ENCODE measurements at places on chromosomes 7 and 10. TPM values are rescaled to one million over a fixed set of nuclear protein-coding genes. Genes with fewer than 3 reads are reported as not detected.
A peak's percentile ranks its signal among the peaks of the same experiment; 100 is the strongest.

The INHBA gene
- total RNA-seq = 5.7 TPM

The ENTPD1 gene
- total RNA-seq = 11.3 TPM

- no peaks in the 10 kb centered on the region for H3K36me3 ChIP-seq
- H3K27ac ChIP-seq = no peak overlapping the region
- no peaks in the 10 kb centered on the region for H3K4me1 ChIP-seq
- H3K4me3 ChIP-seq = no peak overlapping the region
- no peaks in the 10 kb centered on the region for H3K27me3 ChIP-seq
- DNase-seq = no peak
These were observed 7.6 kb downstream of the GPNMB start for GRCh38 chr7:23254051-23254681.

DNA sequence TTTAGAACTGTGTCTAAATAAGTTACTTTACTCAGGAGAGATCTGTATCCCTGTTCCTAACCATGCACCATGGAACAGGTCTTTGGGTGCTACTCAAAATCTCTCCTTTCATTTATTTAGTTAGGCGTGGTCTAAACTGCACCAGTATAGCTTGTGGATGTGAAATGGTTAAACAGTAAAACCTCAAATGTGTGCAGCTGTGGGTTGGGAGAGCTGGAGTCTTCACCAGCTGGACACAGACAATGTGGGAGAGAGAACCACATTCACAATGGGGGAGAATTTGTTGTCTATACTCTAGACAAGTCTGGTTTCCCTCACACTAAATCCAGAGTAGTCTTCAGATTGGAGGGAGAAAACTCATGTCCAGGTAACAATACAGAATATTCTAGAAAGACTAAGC is 31.2 kb upstream of the IKZF1 start:
- no peak for DNase-seq
- H3K27me3 ChIP-seq = no peaks in the 10 kb centered on the region
- H3K27ac ChIP-seq = no peak overlapping the region
- H3K4me1 ChIP-seq = no peaks in the 10 kb centered on the region

GRCh38 chr10:30386801-30387588 is 37.9 kb upstream of the MTPAP start:
- no peak overlapping the region for H3K4me3 ChIP-seq
- H3K36me3 ChIP-seq = no peaks in the 10 kb centered on the region
- H3K27ac ChIP-seq = no peak overlapping the region
- H3K27me3 ChIP-seq = no peaks in the 10 kb centered on the region

- H3K27me3 ChIP-seq = no peaks in the 10 kb centered on the region
- no peak overlapping the region for H3K4me3 ChIP-seq
- no peaks in the 10 kb centered on the region for H3K36me3 ChIP-seq
- no peak overlapping the region for H3K27ac ChIP-seq
- no peaks in the 10 kb centered on the region for H3K4me1 ChIP-seq
These were observed 42.3 kb downstream of the COA1 start for GRCh38 chr7:43686991-43687390.

DNA sequence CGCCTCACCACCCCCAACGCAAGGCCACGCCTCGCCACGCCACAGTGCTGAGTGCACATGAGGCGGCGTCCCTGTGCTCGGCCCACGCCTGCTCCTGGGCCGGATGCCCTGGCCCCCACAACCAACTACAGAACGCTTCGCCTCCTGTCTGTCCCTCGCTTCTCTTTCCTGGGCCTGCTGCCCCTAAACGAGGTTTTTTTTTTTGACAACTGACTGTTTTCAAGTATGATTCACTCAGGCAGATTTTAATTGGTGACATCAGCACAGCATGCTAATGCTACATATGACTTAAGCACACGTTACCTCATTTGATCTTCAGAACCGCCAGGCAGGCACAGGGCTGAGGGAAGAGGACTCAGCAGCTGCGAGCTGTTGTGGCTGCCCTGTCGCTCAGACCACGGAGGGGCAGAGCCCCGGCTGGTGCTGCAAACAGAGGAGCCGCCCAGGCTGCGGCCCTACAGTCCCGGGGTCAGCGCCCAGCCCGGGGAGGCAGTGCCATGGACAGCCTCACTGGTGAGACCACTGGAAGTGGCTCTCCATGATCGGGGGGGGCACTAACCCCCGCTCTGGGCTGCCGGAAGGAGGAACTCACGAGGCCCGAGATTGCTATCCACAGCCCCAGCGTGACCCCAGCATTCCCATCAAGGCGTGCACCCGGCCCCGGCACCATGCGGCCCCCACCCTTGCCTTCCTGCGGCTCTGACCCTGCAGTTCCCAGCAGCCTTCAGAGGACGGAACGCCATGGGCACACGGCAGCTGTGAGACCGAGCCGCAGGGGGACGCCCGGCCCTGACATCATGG is 212.8 kb downstream of the MAD1L1 start:
- H3K4me1 ChIP-seq = peaks cover 13% of the 10 kb centered on the region
- H3K27ac ChIP-seq = no peak overlapping the region
- H3K4me3 ChIP-seq = no peak overlapping the region
- DNase-seq = no peak

DNA sequence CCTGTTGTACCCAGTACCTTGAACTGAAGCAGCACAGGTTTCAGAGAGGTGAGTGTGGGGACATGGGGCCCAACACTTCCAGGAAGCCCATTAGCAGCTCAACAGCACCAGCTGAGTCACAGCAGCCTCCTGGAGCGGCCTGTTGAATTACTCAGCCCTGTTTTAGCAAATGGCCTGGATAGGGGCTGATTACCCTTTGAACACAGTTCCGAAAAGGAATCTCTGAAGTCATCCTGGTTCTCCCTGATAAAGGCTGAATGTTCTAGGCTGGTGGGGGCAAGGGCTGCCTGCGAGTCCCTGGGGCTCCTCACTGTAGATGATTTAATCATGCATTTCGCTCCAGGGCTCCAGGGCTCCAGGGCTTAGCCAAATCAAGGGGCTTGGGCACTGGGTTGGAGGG is 287.5 kb downstream of the GRID1 start:
- no peaks in the 10 kb centered on the region for H3K4me1 ChIP-seq
- no peaks in the 10 kb centered on the region for H3K36me3 ChIP-seq
- no peaks in the 10 kb centered on the region for H3K27me3 ChIP-seq
- H3K27ac ChIP-seq = no peak overlapping the region
- no peak overlapping the region for H3K4me3 ChIP-seq

DNA sequence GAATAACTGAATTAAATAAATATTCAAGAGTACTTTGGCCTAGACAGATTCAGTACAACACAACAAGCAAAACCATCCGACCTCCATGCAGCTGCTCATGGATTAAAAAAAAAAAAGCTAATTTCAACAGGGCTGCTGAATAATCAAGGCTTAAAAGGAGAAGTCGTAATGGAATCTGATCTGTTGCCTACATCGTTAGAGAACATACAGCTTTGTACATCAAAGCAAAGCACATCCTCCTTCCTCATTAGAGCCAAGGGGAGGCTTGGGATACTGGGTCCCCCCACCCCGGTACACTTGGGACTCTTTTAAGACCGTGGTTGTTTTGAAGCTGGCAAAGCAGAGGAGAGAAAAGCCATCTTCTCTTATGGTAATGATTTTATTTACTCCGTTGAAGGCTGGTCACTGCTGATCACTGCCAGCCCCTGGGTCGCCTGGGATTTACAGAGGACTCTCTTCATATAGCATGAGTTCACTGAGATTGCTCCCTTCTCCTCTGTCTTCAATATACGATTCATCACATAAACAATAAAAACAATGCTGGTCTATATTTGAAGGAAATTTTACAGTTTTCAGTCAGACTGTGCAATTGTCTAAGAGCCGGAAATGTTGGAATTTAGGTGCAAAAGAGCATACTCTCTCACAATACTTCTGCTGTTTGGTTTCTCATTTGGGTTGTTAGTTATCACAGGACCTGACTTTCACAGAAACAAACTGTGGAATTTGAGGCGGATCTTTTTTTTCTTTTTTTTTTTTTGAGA is 148.8 kb downstream of the FAM107B start:
- no peak overlapping the region for H3K4me3 ChIP-seq
- H3K4me1 ChIP-seq = no peaks in the 10 kb centered on the region
- H3K27ac ChIP-seq = no peak overlapping the region
- DNase-seq = no peak
- H3K36me3 ChIP-seq = no peaks in the 10 kb centered on the region

DNA sequence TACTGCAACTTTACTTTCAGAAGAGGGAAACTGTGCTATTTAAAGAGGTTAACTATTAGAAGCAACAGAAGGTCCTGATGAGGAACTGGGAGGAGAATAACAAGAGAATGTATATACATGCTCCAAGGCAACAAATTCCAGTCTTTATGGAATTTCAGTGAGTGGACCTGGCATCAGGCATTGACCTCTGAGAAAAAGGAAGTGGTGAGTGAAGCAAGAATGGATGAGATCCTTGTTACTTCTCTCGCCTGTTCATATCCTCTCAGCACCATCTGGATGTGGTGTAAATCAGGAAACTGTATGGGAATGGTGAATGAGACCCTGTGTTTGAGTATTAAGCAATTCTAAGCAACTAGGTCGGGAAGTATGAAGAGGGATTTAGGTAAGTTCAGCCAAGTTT is 30.3 kb upstream of the KBTBD2 start:
- no peak overlapping the region for H3K4me3 ChIP-seq
- no peaks in the 10 kb centered on the region for H3K27me3 ChIP-seq
- H3K4me1 ChIP-seq = no peaks in the 10 kb centered on the region
- H3K27ac ChIP-seq = no peak overlapping the region

- H3K4me1 ChIP-seq = no peaks in the 10 kb centered on the region
- DNase-seq = peak; percentile 89
- no peak overlapping the region for H3K4me3 ChIP-seq
These were observed 453.1 kb downstream of the SORCS1 start for GRCh38 chr10:106711313-106711906.

DNA sequence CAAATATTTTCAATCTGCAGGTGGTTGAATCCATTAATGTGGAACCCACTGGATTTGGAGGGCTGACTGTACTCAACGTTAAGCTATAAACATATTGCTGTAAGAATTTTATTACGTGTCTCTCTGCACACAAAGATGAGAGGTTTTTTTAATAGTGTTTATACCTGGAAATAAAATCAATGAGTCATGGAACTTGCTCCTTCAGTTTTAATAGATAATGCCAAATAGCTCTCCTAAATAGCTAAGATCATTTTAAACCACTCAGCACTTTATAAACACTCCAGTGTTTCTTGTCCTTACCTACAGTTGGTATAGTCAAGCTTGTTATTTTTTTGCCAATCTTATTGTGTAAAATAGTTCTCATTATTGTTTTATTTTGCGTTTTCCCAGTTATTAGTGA is 455.6 kb upstream of the FZD8 start:
- no peaks in the 10 kb centered on the region for H3K4me1 ChIP-seq
- DNase-seq = no peak
- H3K27me3 ChIP-seq = no peaks in the 10 kb centered on the region

DNA sequence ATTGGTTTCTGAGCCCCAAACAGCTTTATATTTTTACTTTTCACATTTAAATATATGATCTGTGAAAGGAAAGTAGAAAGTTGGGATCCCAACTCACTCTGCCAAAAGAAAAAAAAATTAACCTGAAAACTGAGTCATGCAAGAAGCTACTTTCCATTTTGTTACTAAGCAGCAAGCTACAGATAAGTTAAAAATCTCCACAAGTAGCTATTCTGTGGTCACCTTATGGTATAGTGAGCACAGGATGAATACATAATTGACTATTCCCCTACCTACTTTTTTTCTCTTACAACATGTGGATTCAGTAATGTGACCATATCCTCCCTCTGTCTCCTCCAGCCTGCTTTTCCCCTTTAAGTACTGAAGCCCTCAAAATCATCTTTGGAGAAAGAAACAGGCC is 30.3 kb upstream of the CREB3L2 start:
- no peak overlapping the region for H3K27ac ChIP-seq
- DNase-seq = no peak
- H3K36me3 ChIP-seq = no peaks in the 10 kb centered on the region
- H3K4me3 ChIP-seq = no peak overlapping the region
- no peaks in the 10 kb centered on the region for H3K4me1 ChIP-seq

DNA sequence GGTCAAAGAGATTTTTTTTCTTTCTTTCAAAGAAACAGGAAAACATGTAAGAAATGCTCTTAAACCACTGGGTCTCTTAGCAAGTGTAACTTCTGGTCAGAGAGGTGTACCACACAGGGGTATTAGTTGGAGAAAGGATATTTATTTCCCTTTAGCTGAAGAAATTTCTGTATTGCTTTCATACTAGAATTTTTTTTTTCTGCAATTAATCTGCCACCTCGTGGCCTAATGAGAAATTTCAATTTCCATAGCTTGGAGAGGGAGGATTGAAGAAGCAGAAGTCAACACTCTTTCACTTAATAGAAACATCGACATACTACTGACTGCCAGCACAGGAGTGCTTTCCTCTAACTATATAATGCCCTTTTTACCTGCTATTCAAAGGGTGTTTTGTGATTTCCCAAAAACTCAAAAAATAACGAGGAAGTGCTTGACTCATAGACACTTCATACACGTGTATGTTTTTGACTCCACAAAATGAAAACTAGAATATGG is 177.6 kb upstream of the NAMPT start:
- H3K27ac ChIP-seq = no peak overlapping the region
- DNase-seq = no peak
- H3K4me1 ChIP-seq = peaks cover 29% of the 10 kb centered on the region
- H3K36me3 ChIP-seq = no peaks in the 10 kb centered on the region
- H3K4me3 ChIP-seq = no peak overlapping the region
